Stimulated activated CD8-positive, alpha-beta memory T cell treated with anti-CD3 and anti-CD28 coated beads, Interleukin-7, amount 100 ng/mL, for 1 hour (primary cell): ENCODE measurements at places on chromosomes 5 and 9.

DNA sequence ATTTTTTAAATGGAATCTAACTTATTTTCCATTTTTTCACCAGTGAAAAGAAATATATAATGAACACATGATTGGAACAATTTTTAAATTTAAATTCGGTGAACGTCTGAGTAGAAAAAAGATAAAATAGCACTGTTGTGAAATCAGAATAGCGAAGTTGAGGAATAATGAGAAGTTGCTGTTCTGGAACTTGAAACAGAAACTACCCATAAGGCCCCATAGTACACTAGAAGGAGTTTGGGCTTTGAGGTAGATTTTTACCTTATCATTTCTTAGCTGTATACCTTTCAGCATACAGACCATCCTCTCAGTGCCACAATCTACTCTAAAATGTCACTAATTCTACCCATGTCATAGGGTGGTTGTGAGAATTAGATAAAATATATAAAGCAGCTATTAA lies 35.1 kb downstream of the TDRD7 start:
- no peak for DNase-seq

DNA sequence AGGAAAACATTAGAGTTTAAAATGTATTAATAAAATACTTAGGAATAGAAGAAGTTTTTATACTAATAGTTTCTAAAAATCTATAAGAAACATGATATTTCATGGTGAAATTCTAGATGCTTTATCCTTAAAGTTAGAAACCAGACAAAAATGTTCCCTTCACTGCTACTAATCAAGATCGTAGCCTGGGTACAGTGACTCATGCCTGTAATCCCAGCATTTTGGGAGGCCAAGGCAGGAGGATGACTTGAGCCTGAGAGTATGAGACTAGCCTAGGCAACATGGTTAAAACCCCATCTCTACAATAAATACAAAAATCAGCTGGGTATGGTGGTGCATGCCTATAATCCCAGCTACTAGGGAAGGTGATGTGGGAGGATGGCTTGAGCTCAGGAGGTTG lies 30.4 kb upstream of the KLF9 start:
- DNase-seq = no peak

GRCh38 chr9:31119890-31120454 lies 1264.5 kb upstream of the ACO1 start:
- no peak for DNase-seq

- DNase-seq = no peak
These were observed 64.9 kb downstream of the ZNF618 start for GRCh38 chr9:113941056-113941455.

DNA sequence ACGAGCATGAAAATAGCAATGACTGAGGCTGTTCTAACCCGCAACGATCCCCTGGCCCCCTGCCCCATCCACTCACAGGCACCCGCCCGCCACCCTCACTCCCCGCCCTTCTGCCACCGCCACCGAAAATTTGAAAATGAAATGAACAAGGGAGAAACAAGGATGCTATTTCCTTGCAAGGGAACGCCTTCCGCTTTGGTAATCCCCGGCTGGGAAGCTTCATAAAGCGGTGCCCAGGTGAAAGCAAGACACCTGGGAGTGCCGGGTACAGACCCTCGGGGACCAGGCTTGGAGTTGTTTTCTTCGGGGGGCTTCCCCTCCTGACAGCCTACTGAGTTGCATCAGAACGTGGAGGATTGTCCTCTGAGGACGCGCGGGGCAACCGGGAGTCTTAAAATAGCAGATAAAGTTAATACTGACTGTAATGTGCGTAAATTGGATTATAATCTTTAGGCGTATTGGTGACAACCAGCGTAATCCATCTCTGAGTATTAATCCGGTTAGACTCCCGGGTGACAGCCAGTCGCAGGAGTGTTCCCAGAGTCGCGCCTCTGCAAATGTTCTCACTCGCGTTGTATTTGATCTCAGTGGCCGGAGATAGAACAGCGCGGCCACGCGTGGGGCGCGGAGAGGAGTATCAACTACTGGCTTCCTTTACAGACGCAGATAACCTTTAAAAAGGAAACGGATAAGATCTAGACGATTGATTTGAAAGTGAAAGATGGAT lies 885 bp upstream of the MLLT3 start:
- peak; percentile 31 for DNase-seq

- no peak for DNase-seq
These were observed 31.1 kb downstream of the DIRAS2 start for GRCh38 chr9:90611568-90611967.

DNA sequence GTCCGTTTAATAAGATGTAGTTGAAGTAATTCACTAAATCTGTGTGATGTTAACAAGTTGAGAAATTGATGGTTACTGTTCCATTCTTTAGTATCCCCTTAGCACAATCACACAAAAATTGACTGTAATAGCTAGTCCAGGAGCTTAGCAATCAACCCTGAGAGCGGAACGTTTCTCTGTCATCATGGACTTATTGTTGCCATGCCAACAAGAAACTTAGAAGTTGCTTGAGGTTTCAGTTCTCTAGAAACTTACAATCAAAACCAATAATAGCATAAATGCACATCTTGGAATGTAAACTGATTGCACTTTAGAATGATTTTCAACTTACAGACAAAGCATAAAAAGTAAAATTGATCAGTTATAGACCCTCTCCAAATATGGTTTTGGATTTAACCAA lies 125.4 kb upstream of the ANKH start:
- no peak for DNase-seq

- no peak for DNase-seq
These were observed 324.6 kb downstream of the CAAP1 start for GRCh38 chr9:26567976-26568375.

DNA sequence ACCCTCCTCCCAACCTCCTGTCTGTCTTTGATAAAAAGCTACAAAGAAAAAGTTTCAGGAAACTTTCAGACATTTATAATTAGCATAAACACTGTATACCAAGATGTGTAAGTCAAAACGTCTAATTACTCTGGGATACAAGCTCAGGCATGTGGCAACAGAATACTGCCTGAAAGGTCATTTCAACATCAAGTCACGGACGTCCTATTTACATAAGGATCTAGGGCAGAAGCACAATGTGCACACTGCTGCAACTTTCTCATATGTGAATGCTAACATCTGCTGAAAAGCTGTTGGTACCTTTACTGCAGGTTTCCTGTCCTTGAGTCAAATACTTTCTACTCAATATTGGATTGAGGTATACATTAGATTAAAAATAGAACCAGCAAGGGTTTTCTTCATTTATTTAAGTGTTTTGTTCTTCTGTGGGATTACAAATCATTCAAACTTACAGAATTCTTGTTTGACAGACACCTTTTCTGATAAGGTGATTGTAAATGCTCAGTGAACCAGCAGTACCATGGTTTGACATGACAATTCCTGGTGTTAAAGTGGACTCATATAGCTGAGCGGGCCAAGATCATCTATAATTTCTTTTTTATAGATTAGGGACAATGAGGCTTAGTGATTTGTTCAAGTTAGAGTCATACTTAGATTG lies 36.8 kb downstream of the ELL2 start:
- DNase-seq = no peak

DNA sequence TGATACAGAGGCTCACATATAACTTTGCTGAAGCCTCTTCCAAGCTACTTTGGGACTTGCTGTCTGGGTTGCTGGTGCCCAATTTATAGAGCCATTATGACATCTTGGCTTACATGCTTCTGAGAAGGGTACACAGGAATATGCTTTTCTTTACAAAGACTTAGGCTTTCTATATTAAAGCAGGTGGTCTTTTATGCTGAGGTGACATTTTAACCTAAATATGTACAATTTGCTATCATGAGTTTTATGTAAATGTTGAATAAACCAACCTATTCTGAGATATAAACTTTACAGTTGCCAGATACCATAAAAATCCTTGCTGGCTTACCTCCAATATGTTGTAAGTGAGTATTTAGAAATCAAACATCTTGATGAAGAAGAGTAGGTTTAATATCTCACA lies 509.2 kb upstream of the CHD1 start:
- no peak for DNase-seq

DNA sequence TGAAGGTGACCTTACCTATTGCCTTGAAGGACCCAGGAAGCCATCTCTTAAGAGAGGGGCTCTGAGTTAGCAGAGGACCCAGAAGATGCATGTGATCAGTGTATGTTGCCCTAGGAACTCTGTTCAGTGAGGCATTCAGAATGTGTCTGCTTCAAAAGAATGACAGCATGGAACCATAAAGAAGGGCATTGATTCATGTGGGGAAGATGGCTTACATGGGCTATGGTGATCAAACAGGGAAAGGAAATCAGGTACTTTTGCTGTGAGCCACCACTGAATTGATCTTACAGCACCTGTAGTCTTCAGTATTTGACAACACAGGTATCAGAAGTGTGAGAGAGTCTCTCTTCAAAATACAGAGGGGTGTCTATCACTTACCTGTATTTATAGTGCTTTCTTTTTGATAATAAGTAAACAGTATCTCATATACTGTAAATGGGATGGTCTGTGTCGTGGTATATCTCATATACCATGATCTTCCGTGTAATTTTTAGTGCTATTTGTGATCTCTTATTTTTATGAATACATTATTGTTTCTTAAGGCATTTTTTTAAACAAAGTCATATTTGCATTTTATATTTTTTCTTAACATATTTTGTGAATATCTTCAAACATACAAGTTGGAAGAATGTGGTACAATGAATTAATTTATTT lies 57.0 kb downstream of the FOCAD start:
- DNase-seq = no peak

DNA sequence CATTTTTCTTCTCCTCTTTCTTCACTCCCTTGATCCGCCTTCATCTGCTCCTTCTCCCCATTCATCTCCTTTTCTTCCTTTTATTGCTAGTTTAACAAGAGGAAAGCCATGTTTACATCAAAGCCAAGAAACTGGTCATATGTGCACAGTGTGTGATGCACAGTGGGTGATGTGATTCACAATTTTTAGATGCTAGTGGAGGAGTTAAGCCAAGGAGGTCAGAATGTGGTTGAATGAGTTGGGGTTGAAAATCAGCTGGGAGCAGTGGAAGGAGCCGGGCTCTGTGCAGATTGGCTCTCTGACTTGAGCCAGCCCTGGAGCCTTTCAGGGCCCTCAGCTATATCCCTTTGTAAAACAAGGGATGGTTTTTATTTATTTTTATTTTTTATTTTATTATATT lies 7.3 kb downstream of the ACER2 start:
- DNase-seq = no peak

- DNase-seq = no peak
These were observed 67.6 kb upstream of the RANBP3L start for GRCh38 chr5:36369219-36369690.

DNA sequence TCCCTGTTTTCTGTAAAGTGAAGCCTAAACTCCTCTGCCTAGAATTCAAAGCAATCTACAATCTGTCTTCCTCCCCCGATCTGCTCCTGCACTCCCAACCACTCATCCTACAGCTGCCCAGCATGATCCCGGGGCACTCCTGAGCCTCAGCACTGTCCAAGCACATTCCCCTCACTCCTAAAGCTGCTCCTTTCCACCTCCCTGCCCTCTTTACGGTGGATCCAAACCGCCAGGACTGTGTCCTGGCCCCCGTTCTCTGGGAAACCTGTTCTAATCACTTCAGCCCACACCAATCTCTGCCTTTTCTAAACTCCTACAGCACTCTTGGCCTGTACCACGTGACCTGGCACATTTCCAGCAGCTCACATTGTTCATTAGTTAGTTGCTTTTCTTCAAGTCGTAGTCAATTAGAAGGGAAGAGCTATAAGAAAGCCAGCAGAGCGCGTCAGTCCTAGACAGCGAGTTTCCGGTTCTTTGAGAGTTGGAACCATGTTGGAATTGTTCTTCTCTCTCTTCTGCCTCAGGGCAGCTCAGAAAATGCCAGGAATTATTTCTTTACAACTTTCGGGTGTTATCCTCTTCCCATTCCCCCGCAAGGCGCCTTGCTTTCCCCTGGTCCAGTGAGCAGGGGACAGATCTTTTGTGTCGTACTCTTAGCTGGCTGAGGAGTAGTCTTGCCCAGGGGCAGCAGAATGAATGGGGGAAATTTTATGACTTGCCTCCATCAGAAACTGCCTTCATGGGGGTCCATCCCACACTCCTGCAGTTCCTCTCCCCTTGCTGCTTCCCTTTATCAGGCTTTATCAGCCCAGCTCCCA lies 60.7 kb downstream of the NRG2 start:
- DNase-seq = no peak

DNA sequence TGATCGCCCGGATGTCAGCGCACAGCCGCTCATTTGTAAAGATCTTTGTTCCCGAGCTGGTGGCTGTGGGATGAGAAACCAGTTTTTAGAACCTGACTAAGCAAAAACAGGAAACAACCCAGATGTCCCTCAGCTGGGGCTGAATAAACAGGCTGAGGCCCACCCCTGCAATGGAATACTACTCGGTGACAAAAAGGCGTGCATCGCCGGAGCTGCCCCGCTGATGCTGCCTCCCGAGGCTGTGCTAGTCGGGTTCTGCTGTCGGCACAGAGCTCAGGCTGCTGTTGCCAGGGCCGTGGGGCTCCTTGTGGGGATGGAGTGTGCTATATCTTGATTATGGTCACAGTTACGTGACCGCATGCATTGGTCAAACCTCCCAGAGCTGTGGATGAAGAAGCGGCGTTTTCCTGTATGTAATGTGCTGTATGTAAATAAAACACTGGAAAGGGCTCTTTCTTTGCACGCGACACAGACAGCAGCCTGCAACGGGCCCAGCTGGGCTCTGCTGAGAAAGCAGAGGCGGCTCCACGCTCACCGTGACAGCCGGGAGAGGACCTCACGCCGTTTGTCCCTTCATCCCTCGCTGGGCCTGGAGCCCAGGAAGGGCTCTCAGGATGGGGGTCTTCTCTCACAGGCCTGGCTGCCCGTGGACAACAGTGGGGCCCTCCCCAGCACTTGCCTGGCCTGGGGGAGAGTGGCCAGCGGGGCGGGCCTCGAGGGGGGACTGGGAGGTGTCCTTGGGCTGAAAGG lies 51.5 kb upstream of the RNU6ATAC start:
- DNase-seq = no peak

DNA sequence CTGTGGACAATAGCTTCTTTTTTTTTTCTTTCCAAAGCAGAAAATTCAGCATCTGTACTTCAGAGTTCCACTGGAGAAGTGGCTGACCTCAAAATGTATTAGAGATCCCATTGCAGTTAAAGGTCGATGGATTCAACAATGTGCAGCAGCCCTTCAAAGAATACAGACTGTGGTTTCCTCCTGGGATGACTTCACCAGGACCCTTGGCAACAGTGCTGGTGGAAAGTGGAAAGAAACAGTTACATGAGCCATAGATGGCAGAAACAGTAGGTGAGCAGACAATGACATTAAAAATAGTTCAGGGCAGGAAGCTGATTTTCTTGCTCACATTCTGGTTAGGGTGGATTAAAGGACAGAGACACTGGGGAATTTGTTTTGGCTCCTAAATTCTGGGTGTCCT lies 62.4 kb downstream of the SLC28A3 start:
- DNase-seq = no peak

GRCh38 chr5:73131711-73132425 lies 11.5 kb downstream of the TMEM171 start:
- no peak for DNase-seq

DNA sequence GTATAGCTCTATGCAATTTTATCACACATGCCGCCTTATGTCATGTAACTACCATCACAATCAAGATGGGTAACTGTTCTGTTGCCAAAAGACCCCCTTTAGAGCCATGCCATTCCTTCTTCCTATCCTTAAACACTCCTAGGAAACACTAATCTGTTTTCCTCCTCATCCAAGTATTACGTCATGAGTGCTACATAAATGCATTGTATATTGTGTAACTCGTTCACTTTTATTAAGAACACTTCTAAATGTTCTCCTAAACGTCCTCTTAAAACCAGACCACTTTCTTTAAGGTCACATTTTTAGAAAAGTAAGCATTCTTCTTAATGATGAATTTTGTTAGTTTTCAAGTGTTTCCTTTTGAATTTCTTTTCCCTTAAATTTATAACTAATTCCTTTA lies 49.8 kb upstream of the MTMR12 start:
- no peak for DNase-seq
